GM04504 (cell line): ENCODE measurements at places on chromosomes 16 and 17.

GRCh38 chr17:30831663-30832437, at the start of gene ATAD5:
Gene ATAD5 (plus strand): TSS chr17:30831966. CDS start chr17:30832348, 382 bp downstream.
- DNase-seq = peak; percentile 80

- DNase-seq = no peak
These were observed 32.3 kb upstream of the ANKRD40CL start for GRCh38 chr17:50799582-50799981.

DNA sequence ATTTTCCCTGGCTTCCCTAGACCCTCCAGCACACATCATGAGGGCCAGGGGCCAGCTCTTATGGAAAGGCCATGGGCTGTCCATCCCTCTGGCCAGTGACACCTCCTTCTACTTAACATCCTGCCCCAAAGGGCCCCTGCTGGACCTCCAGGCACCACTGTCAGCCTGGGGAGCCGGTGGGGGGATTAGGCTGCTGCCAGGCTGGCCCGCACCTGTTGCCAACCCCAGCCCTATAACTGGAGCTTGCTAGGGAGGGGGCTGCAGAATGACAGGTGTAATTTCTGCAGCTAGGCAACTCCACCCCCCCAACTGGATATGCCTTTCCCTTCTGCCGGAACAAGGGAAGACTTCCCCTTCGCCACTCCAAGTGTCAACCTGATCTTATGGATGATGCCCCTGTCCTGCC, 12.5 kb downstream of the RARA start:
- DNase-seq = no peak

- DNase-seq = no peak
These were observed 22.7 kb upstream of the CPSF4L start for GRCh38 chr17:73284354-73284753.

DNA sequence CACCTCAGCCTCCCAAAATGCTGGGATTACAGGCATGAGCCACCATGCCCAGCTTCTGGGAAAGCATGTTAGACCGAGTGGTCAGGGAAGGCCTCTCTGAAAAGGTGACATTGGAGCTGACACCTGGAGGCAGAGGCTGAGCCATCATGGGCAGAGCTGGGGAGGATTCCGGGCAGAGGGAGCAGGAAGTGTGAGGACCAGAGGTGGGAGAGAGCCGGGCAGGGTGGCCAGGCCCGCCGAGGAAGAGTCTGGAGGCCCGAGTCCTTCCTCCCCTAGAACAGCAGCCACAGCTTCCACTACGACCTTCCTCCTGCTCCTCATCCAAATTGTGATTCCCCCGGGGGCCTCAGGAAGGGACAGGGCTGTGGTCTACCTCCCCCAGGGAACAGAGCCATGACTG, 74.7 kb downstream of the COG7 start:
- DNase-seq = no peak

GRCh38 chr16:74752756-74753155, 21.9 kb downstream of the FA2H start:
- no peak for DNase-seq

- DNase-seq = no peak
These were observed 220.6 kb downstream of the NTN1 start for GRCh38 chr17:9241774-9242496.

- DNase-seq = peak; percentile 22
These were observed 160.1 kb downstream of the MAP2K4 start for GRCh38 chr17:12180644-12181261.

GRCh38 chr17:37607637-37608331, 1.4 kb downstream of the SYNRG start:
- no peak for DNase-seq

- DNase-seq = no peak
These were observed 307.5 kb upstream of the SALL1 start for GRCh38 chr16:51458356-51459140.

- peak; percentile 75 for DNase-seq
These were observed 105.4 kb downstream of the FTO start for GRCh38 chr16:53809088-53809932.

DNA sequence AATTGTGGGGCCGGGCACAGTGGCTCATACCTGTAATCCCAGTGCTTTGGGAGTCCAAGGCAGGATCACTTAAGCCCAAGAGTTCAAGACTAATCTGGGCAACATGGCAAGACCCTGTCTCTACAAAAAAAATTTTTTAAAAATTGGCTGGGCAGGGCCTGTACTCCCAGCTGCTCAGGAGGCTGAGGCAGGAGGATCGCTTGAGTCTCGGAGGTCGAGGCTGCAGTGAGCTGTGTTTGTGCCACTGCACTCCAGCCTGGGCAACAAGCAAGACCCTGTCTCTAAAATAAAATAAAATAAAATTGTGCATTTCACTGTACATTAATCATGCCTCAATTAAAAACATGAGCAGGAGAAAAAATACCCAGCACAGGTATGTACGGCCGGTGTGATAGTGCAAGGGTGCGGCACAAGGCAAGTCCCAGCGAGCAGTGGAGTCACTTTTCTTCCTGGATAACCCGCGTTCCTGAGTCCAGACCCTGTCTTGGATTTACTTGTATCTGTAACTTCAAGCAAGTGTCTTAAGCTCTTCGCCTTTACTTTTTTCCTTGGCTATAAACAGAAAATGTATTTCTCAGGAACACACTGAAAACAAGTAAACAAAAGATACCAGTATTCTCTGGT, 11.4 kb downstream of the ZDHHC7 start:
- DNase-seq = no peak

- no peak for DNase-seq
These were observed 94.2 kb downstream of the C16orf78 start for GRCh38 chr16:49467540-49468372.

DNA sequence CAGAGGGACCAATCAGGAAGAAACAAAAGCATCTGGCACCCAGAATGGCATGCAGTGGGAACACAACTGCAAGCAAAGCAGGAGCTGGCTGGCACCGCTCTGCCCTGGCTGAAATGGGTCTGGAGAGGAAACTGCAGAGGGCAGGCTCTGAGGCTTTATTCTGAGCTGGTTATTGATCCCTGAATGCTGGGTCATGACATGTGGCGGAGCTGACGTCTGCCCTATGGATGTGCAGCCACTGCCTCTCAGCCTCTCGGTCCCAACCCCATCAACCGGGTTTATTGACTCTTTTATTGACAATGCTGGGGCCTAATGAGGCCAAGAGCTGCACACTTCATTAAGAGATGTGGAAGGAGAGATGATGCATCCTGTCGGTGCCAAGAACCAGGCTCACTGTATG, 3.9 kb upstream of the SKAP1 start:
- DNase-seq = no peak

DNA sequence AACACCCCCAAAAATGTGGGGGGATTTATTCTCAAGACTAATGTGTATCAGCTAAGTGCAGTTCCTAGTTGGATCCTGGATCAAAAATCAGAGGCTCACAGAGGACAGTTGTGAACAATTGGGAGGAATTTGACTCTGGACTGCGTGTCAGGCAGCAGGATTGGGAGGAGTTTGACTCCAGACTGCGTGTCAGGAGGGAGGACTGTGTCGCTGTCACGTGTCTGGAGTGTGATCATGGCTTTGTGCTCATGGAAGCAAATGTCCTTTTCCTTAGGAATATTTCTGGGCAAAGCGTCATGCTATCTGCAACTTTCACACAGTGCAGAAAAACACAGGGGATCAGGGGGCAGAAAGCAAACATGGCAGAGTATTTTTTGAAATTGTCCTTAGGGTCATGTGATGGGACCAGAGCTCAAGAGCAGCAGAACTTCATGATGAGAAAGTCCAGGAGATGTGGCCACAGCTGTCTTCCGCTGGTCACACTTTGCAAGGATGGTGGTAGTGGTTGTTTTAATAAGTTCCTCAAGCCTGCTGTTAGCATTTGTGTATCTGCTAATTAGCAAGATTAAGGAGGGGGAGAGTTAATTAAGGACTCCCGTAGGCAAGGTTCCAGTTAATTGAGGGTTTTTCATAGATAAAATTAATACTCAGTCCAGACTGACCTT, 122.0 kb upstream of the CHMP6 start:
- no peak for DNase-seq

- no peak for DNase-seq
These were observed 21.6 kb upstream of the CLEC18C start for GRCh38 chr16:70151941-70152509.

DNA sequence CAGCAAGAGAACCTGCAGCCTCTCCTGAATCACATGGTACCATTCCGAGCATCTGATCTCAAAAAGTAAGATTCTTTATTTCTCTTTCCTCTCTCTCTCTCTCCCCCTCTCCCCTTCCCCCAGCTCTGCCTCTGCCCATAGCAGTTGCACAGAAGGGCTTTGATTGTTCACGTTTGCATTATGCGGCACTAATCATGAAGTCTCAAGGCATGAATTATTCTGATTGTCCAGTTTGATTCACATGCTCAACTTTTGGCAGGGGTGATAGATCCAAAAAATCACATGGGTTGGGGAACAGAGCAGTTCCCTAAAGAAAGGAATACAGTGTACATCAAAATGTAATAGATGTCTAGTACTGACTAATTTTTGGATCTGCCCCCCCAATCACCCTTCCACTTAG, 380.0 kb upstream of the SOX9 start:
- no peak for DNase-seq

DNA sequence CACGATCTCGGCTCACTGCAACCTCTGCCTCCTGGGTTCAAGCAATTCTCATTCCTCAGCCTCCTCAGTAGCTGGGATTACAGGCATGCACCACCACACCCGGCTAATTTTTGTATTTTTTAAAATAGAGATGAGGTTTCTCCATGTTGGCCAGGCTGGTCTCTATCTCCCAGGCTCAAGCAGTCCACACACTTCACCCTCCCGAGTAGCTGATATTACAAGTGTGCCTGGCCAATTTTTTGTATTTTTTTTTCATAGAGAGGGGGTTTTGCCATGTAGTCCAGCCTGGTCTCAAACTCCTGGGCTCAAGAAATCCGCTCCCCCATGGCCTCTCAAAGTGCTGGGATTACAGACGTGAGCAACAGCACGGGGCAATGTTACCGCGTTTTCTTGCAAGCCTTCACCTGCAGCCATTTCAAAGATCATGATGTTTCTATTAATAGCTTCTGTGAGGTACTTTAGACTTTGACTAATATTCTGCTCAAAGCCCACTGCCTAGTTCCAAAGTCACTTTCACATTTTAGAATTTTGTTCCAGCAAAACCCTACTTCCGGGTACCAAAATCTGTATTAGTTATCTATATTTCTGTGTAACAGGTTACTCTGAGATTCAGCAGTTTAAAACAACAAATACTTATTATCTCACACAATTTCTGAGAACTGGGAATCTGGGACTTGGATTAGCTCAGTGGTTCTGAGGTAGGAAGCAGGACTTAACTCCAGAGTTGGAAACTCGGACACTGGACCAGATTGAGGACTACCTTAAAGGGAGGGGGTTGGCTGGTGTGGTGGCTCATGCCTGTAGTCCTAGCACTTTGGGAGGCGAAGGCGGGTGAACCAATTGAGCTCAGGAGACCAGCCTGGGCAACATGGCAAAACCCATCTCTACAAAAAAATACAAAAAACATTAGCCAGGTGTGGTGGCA, 12.0 kb upstream of the MED13 start:
- no peak for DNase-seq

DNA sequence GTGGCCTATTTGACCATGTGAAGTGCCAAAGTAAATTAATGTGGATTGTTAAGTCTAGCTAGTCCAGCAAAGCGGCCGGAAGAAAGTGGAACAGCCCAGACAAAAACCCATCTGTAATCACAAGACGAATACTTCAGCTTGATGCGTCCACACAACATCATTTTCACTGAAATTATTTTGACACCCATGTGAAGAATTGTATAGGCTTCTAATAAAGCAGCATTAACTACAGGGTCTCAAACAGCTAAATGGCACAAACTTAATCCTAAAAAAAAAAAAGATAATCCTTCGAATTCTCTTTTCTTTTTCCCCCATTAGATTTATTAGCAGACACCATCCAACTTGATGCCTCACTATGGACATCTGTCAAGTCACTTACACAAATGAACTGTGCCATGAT, 73.8 kb downstream of the TOX3 start:
- no peak for DNase-seq

GRCh38 chr16:87531418-87531817, 38.6 kb upstream of the ZCCHC14 start:
- DNase-seq = no peak

- DNase-seq = peak; percentile 15
These were observed 60.1 kb downstream of the CYLD start for GRCh38 chr16:50802000-50802399.

DNA sequence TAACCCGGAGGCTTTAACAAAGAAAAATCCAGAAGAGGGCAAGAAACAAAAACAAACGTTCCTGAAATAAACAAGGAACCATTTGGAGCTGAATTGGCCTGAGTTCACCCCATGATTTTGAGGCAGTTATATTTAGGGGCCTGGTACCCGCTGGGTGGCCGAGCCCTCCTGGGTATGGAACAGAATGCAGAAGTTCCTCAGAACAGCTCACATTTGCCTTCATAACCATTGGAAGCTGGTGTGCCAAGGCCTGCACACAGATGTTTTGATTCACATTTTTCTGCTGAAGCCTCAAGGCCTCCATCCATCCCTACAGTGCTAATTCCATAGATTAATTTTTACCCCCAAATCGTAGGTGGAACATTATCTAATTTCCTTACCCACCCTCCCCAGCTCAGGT, 3.3 kb upstream of the ZFHX3 start:
- no peak for DNase-seq

DNA sequence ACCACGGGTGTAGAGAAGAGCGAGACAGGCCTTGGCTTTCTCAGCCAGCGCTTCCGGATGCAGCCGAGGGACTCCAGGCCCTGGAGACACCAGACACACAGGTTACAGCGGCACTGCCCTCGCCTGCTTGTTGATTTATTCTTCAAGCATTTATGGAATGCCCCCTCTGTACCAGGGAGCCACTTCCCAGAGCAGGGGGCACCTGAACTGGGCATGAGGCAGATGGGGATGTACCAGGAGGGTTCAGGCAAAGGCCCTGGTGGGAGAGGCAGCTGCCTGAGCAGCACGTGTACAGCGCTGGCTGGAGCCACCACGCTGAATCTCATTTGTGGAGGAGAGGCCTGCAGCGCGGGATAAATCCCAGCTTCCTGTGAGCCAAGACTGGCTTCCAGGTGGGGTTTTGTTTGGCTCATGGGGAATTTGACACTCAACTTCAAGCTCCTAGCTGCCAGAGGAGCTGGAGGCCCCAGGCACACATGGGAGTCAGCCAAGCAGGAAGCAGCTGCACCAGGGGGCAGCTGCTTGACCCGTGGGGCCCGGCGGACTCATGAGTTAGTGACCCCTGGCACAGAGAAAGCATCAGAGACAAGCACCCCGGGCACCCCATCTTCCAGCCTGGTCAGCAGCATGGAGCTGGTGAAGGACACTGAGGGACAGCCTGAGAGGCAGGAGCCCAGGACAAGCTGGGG, 59.7 kb downstream of the IL21R start:
- no peak for DNase-seq
